ENCODE measurements at places on chromosomes 1 and 21. TPM values are rescaled to one million over a fixed set of nuclear protein-coding genes. Genes with fewer than 3 reads are reported as not detected.
A peak's percentile ranks its signal among the peaks of the same experiment; 100 is the strongest.

Gene U2AF1
- 45.1 TPM for total RNA-seq

Gene OLFML3
- 27.0 TPM for total RNA-seq

GRCh38 chr1:223726380-223727001, 14.2 kb downstream of the CAPN2 start:
- DNase-seq = peak; percentile 49

GRCh38 chr1:112626193-112626592, 6.6 kb downstream of the CAPZA1 start:
- DNase-seq = no peak

Gene OR14K1
- total RNA-seq = not detected

Gene ACKR1
- 13.3 TPM for total RNA-seq

DNA sequence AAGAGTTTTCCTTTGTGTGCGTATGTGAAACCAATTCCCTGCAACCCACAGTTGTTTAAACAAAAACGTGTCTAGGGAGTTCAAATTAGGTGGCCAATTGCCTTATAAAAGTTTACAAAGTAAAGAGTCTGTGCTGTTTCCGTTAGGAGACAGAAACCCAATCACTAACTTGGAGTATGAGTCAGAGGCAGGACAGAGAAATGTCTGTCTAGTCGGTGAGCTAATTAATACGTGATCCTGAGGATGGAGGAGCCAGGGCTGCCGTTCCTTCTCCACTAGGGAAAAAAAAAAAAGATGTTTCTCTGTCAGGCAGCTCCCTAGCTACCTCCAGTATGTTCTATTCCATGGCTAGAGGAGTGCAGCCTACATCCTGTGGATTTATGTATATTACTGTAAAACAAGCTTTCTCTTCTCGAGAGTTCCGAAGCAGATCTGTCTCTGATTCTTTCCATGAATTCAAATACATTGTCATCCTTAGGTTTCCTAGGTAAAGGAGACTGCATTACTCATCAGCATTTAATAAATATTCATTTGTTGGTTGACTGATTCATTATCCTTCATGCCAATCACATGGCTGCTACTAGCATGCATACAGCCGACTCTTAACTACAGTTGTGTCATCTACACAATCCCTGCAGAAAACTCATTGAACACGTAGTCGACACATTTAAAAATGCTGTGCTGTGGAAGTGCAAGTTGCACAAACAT, 430.6 kb downstream of the KIF26B start:
- DNase-seq = no peak

Gene LHX4
- total RNA-seq = not detected

DNA sequence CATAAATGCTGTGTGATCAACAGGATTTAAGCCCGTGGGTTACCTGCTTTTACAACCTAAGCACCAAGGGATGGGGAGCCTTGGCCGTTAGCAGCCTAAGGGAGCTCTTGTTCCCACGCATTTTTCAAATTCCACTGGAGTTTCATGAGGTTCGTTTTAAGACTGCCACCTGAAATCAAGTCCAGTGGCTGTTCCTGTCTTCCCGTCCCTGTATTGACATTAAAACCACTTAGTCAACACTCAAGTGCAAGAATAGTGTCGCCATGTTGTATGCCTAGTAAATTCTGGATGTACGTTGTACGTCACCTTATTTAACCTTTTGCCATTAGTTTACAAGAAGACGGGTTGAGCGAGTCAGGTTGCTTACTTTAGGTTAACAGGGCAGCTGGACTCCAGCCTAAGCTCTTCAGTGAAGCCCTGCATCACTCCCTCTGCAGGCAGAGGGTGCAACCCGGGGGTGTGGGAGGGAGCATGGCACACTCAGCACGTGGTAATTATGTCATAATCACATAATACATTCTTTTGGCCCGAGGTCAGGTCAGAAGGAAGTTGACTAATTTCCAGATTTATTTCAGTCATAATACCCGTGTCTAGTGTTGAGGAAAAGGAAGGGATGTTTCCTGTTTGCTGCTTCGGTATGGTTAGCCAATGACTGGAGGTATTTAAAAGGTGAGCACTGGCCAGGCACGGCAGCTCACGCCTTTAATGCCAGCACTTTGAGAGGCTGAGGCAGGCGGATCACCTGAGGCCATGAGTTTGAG, 42.5 kb downstream of the CNST start:
- DNase-seq = peak; percentile 78

DNA sequence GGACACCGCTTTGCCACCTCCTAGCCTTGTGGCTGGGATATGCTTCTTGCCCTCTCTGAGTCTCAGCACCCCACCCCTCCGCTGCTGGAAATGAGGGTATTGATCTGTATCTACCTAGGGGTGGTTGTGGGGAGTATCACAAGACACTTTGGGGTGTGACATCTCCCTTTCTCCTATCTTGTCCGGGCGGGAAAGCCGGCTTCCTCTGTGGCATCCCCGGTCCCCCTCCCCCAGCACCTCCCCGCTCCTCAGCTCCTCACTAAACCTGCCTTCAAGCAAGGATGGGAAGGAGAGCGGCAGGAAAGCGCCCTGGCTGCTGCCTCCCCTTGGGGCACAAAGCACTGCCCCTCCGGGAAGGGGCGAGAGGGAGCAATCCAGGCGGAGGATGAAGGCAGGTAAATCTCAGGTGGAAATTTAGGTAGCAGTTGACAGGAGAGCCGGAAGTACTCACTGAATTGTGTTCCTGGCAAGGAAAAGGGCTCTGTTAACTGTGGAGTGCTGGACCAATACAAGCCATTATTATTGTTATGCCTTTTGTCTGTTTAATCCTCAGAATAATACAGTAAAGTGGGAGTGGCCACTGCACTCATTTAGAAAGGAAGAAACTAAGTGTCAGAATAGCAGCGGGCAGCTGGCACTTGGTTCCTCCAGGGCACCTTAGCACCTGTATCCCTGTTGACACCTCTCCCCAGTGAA, 49.0 kb upstream of the LRP8 start:
- DNase-seq = no peak

GRCh38 chr1:57258557-57259325, 165.1 kb downstream of the DAB1 start:
- DNase-seq = no peak

GRCh38 chr1:197857477-197857876, 45.0 kb upstream of the C1orf53 start:
- DNase-seq = no peak

DNA sequence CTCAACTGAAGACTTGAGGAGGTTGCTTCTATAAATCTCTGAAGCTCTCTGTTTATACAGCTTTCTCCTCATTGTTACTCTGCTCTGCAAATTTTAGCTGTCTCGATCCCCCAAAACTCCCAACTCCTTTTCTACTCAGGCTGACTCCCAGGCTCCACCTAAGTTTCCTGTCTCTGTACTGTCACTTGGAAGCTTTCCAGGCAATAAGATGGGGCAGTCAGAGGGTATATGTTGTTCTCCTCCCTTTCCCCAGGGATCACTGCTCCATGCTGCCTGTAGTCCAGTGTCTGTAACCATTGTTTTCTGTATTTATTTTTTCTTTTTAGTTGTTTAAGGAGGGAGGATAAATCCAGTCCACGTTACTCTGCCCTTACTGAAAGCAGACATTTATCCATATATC, 13.4 kb downstream of the TSNAX start:
- DNase-seq = no peak

Measured in thyroid gland (tissue), 4 donors.